ENCODE measurements at places on chromosomes 7 and 10.

DNA sequence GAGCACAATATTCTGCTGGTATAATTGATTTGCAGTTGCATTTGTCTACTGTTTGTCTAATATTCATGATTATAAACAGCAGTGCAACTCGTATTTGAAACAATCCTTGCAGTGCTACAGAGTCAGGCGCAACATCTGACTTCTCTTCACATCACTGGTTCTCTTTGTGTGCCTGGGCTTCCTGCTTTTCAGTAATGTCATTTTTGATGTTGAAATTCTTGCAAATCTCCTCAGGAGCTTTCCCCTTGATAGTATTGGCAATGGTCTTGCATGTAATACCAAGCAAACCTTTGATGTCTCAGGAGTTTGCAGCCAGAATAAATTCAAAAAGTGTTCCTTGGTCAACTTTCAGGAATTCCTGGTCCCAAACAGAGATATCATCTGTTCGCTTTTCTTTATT lies 20.2 kb downstream of the HPS6 start:
- no peak for DNase-seq

DNA sequence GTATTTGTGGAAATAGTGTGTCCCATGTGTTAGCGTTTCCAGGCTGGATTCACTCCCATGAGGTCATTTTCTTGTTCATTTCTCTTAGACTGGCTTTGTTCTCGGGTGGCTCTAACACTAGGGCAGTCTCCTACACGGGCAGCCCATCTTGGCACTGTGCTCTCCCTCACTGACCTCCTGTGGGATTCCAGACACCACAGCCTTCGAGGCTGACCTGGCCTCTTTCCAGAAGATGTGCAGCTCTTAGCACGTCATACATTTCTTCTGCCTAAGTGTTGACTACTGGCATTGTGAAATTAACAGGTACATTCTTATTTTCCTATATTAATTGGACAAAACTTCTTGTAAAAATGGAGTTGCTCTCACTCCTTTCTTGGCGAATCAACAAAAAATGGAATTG lies 72.8 kb downstream of the INSYN2A start:
- no peak for DNase-seq

DNA sequence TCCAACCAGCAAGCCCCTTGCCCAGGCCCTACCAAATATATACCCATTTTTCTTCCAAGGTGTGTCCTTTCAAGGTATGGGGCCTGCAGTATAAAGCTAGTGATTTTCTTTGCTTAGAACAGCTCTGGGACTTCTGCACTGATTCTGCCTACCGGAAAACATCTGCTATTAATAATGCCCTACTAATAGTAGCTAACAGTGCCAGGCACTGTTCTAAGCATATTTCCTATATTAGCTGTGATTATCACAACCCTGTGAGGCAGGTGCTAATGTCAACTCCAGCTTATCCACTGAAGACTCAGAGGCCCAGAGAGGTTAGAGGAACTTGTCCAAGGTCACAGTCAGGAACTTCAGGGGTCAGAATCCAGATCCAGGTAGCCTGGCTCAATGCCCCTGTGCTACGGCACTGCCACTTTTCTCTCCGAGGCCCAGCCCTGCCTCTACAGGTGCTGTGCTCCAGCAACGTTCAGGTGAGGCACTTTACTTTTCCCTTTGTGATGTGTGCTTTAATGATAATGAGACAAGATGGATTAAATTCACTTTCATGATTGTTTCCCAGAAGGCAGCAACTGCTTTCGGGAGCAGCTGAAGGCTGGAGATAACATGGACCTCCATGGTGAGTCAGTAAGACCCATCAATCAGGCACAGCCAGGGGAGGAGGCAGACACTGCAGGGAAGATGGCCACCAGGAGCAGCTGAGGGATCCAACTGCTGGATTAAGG lies 26.7 kb downstream of the TAS2R41 start:
- DNase-seq = peak; percentile 32

DNA sequence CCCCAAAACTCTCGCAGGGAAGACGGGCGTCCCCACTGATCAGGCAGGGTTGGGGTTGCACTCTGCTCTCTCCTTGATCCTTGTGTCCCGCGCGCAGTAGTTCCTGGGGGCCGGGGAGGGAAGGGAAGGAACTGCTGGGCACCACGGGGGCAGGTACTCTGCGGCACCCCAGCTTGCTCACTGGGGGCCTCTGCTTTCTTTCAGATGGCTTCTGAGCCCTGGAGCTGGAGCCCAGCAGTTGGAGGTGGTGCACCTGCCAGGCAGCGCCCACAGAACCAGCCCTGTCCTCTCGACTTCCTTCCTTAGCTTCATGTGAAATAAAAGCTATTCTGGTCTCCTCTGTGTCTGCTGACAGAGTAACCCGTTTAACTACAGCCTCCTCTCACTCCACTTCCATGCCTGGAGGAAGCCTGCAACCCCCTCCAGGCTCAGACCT lies 12.2 kb downstream of the PLAC9 start:
- no peak for DNase-seq

DNA sequence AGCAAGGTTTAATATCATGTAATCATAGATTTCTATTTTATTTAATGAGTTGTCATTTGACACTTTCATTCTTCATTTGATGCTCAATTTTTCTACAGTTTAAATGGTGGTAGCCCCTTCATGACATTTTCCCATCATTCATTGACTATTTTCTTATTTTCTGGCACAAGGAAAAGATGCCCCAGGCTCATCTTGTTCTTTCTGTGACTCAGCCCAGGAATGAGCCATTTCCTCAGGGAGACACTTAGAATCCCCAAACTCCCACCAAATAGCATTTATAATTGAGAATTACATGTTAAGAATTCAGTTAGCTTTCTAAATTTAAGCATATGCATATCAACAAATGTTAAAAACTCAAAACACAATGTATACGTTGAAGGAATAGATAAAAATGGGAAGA lies 222.3 kb downstream of the KIF20B start:
- DNase-seq = no peak

All from mesendoderm (in vitro differentiated cells).